Stimulated activated CD4-positive, alpha-beta T cell treated with anti-CD3 and anti-CD28 coated beads, Interleukin-12 subunit alpha, Interleukin-12 subunit beta, amount 100 ng/mL, for 4 hours (primary cell): ENCODE measurements at places on chromosomes 11 and 22.

DNA sequence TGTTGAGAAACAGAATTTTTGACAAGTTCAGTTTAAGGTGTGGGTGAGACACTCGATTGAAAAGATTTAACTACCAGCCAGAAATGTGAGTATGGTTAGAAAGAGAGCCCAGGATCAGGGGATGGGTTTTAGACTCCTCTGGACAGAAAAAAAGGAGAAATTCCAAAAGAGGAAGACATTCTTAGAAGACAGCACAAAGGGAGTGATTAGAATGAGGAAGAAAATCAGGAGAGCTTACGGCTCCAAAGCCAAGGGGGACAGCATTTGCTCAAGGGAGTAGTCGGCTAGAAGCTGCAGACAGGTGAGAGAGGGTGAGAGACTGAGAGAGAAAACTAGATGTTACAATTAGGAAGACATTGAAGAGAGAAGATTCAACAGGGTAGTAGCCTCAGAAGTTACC is 166.1 kb downstream of the ADAMTS15 start:
- no peak for DNase-seq

DNA sequence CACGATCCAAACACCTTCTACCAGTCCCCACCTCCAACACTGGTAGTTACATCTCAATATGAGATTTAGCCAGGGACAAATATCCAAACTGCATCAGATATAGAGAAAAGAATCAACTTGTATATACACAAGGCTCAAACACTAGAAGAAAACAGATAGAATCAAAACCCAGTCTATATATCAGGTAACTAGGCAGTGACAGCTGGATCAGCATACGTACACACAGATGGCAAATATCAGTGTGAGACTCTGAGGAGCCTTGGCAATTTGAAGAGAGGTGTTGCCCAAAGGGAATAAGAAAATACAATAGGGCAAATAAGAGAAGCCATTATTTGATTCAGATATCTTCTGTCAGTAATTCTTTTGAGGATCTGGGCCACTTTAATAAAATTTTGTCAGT is 951.3 kb upstream of the CHORDC1 start:
- no peak for DNase-seq

DNA sequence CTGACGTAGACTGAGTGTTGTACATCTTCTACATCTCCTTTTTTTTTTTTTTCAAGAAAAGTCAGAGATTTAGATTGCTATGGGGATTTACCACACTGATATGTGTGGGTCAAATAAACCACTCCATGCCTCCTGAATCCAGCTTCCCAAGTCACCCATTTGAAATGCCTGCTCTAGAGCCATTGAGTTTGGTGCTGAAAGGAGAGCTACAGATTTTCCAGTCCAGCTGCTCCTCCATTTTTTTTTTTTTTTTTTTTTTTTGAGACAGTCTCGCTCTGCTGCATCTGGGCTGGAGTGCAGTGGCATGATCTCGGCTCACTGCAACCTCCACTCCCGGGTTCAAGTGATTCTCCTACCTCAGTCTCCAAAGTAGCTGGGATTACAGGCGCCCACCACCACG is 115.2 kb upstream of the TIMP3 start:
- no peak for DNase-seq

- DNase-seq: peak; percentile 5
Observed at GRCh38 chr11:36258730-36259360, 30.4 kb downstream of the COMMD9 start.

DNA sequence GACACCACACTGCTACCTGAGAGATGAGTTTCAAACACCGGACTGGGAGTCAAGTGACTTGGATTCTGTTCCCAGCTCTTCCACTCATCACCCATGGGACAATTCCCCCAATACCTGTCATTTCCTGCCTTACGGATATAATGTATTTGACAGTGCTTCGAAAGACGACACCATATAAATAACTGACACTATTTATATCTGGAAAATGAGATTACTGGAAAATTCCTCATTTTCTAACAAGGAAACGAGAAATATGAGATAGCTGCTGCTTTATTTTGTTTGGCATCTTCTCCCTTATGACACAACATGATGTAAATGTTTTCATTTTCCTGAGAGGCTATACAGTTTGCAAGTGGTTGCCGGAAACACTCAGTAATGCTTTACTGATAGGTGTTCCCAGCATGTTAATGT is 8.6 kb downstream of the HSCB start:
- no peak for DNase-seq

DNA sequence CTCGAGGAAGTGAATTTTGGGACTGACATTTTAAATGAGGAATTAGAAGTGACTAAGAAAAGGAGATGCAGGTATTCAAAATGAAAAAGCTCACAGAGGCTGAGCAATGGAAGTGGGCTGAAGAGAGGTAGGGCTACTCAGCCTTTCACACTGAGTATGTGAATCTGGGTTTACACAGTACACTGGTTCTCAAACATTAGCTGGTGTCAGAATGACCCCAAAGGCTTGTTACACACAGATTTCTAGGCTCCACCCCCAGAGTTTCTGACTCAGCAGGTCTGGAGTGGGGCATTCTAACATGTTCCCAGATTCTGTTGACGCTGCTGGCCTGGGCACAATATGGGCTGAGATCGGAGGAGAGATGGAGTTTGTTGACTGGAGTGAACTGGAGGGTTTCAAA is 32.8 kb downstream of the CADM1 start:
- DNase-seq: no peak

DNA sequence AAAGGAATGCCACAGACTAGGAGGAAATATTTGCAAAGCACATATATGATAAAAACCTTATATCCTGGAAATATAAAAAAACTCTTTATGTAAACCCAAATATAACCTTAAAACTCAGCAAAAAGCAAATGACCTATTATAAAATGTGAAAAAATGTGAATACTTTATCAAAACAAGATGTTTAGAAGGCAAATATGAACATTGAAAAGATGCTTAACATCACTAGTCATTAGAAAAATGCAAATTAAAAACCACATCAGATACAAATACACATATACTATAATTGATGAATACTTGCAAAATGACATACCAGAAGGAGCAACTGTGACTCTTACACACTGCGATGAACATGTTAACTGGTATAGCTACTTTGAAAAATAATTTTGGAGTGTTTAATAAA is 511.2 kb upstream of the LRRC4C start:
- DNase-seq: no peak

DNA sequence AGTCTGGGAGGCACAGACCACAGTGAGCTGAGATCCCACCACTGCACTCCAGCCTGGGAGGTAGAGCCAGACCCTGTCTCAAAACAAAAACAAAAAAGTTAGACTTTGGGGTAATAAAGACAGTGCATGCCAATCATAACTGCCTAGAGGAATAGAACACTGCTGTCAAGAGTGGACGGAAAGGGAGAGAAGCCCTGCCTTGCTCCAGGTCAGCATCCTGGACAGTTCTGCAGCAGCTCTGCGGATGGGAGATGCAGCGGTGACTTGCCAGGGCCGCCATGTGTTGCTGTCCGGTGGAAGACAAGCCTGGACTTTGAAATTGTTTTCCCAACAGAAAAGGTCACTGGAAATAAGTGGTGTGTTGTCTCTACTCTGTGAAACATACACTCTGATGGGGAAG is 618.2 kb downstream of the TBC1D22A start:
- no peak for DNase-seq

- no peak for DNase-seq
Observed at GRCh38 chr22:38718414-38718813, 12.7 kb downstream of the GTPBP1 start.

DNA sequence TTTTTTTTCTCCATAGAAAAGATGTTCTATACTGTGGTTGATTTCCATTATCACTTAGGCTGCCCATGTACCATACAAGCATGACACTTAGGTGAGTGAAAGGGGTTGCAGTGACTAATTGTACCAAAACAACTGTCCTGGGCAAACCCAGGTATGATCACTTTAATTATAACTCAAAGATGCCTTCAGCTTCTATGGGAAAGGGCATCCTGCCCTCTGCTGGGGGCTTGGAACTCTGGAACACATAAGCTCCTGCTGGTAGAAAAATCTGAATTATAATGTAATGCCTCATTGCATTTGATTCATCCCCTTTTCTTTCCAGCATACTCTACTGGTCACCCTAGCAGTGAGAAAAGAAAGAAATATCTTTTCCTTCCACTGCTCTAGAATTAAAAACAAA is 206.3 kb downstream of the DDX10 start:
- no peak for DNase-seq

GRCh38 chr11:83970061-83970671 is 684.0 kb upstream of the CCDC90B start:
- no peak for DNase-seq

DNA sequence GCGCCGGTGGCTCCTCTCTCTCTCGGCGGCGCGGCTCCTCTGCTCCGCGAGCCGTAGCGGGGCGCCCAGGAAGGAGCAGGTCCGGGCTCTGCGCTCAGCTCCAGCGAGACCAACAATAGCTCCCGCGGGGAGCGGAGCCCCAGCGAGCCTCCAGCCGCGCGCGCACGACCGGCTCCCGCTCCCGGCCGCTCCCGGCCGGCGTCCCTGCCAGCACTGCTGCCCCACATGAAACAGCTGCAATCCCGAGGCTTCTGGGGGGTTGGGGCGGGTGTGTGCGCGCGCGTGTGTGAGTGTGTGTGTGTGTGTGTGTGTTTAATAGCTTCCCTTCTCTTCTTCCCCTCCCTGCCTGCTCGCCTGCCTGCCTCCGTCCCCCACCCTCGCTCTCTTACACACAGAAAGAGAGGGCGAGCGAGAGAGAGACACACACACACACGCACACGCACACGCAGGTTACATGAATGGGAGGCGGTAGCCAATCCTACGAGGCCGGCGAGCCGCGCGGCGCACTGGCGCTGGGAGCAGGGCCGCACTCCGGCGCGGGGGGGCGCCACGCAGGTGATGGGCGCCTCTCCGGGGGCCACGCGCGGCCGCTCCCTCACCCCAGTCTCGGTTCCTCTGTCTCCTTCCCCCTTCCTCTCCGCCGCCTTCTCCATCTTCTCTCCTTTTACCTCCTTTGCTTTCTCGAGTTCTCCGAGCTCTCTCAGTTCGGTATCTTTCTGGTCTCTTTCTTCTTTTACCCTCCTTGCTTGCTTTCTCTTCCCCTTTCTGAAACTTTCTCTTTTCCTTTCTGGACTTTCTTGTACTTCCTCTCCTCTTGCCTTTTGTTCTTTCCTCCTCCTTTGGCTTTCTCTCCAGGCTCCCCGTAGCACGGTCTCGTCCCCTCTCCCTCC is at the start of gene TENM4:
Gene TENM4 (minus strand): TSS at position 460 of the 890 bp plus-strand sequence. CDS start 371,086 bp downstream, outside the sequence.
- no peak for DNase-seq

GRCh38 chr11:76524919-76525318 is 80.1 kb downstream of the EMSY start:
- DNase-seq: no peak

- no peak for DNase-seq
Observed at GRCh38 chr22:46042786-46043185, 65.8 kb upstream of the WNT7B start.

- no peak for DNase-seq
Observed at GRCh38 chr22:27896245-27896644, 22.8 kb downstream of the PITPNB start.

- no peak for DNase-seq
Observed at GRCh38 chr11:10667521-10667885, 26.1 kb downstream of the IRAG1 start.

GRCh38 chr22:41468381-41469217 is at the start of the genes ACO2 and PHF5A:
ACO2 (plus strand) TSS chr22:41469117; CDS start chr22:41469147, 30 bp downstream.
PHF5A (minus strand) TSS chr22:41468692; CDS start chr22:41468653, 39 bp downstream.
- peak; percentile 96 for DNase-seq

DNA sequence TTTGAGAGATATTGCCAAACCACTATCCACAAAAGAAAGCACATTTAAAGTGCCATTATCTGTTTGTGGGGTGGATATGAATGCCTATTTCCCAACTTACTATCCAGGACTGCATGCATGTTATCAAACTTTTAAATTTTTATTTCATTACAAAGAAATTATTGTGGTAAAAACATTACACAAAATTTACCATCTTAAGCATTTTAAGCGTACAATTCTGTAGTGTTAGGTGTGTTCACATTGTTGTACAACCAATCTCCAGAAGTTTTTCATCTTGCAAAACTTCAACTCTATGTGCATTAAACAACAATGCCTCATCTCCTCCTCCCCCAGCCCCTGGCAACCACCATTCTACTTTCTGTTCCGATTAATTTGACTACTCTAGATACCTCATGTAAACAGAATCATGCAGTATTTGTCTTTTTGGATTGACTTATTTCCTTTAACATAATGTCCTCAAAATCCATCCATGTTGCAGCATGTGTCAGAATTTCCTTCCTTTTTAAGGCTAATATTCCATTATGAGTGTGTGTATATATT is 17.6 kb upstream of the CD44 start:
- no peak for DNase-seq

DNA sequence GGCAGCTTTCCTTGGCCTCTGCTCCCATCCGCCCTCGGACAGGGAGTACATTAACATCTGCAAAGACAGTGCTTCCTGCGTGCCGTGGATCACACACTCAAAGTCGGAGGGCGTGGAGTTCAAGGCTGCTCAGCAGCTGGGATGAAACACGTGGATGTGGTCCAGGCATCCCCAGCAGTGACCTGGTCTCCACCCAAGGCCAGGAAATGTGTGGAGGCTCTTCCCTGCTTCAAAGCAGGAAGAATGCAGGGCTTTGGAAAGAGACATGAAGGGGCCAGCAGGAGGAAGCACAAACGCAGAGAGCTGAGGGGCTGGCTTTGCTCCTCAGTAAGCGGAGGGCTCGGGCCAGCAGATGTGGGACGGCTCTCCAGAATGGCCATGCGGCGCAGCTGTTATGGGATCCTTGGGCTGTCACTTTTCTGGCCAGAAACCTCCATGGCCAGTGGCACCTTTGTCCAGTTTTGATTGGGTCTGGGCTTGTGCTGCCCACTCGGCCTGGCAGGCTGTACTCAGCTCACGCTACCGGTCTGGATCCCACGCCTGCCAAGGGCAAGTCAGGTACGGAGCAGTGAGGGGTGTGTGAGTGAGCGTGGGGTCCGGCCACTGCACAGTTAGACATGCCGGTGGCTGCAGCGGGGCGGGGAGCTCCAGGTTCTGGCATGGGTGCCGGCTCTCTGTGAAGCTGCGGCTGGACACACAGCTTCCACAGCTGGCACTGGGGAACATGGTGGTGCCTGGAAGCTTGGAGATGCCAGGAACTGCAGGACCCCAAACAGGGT is 438.0 kb downstream of the TBC1D22A start:
- no peak for DNase-seq

- DNase-seq: no peak
Observed at GRCh38 chr22:31151872-31152271, 8.1 kb upstream of the RNF185 start.

- DNase-seq: no peak
Observed at GRCh38 chr11:12840871-12841660, 166.8 kb downstream of the TEAD1 start.

- DNase-seq: no peak
Observed at GRCh38 chr11:87232320-87232719, 194.6 kb downstream of the TMEM135 start.

GRCh38 chr11:71979094-71979493 is 19.6 kb upstream of the IL18BP start:
- no peak for DNase-seq

- DNase-seq: no peak
Observed at GRCh38 chr11:60919320-60919719, 4.9 kb upstream of the TMEM132A start.

GRCh38 chr22:36746375-36746970 is 29.4 kb downstream of the IFT27 start:
- no peak for DNase-seq

- DNase-seq: no peak
Observed at GRCh38 chr11:122139595-122139866, 23.5 kb upstream of the BLID start.
